GDM1 (cell line): ENCODE measurements at places on chromosomes 7 and 10.

GRCh38 chr7:140042386-140042670 is 20.4 kb downstream of the PARP12 start:
- DNase-seq = no peak

DNA sequence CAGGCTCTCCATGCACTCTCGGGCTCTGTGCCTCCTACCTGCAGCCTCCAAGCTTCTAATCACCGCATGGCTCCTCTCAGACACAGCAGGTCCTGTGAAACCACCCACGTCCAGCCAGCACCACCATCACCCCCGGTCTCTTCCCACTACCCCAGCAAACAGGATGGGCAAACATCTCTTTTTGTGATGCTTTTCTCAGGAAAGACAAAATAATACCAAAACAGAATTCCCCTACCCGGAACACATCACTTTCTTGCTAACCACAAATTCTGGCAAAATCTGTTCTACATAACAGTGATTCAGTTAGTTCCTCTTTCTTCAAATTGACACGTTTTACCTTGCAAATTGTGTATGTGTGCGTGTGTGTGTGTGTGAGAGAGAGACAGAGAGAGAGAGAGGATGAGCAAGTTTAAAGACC is 6.5 kb downstream of the SNX8 start:
- no peak for DNase-seq

- no peak for DNase-seq
Measured at GRCh38 chr7:27345997-27346396, 103.4 kb downstream of the EVX1 start.

- no peak for DNase-seq
Measured at GRCh38 chr10:19347621-19348020, 299.0 kb downstream of the MALRD1 start.

DNA sequence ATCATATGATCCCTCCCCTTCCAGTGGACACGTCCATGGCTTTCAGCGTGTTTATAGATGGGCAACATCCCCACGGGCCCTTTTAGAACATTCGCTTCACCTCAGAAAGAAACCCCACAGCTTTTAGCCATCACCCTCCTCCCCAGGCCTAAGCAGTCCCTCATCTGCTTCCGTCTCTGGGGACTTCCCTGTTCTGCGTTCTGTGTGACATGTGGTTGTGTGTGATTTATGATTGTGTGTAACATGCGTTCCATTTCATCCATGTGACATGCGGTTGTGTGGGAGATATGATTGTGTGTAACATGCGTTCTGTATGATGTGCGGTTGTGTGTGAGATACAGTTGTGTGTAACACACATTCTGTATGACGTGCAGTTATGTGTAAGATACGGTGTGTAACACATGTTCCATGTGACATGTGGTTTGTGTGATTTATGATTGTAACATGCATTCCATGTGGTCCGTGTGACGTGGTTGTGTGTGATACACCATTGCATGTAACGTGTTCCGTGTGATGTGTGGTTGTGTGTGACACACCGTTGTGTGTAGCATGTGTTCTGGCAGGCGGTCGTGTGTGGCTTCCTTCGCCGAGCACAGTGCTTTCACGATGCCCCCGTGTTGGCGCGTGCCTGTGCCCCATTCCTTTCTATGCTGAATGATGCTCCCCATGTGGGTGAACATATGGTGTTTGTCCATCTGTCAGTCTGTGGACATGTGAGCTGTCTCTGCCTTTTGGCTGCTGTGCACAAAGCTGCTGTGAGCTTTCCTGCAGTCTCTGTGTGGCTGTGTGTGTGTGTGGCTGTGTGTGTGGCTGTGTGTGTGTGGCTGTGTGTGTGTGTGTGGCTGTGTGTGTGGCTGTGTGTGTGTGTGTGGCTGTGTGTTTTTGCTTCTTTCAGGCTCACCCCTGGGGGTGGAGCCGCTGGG is 26.2 kb downstream of the PWWP2B start:
- peak; percentile 82 for DNase-seq

DNA sequence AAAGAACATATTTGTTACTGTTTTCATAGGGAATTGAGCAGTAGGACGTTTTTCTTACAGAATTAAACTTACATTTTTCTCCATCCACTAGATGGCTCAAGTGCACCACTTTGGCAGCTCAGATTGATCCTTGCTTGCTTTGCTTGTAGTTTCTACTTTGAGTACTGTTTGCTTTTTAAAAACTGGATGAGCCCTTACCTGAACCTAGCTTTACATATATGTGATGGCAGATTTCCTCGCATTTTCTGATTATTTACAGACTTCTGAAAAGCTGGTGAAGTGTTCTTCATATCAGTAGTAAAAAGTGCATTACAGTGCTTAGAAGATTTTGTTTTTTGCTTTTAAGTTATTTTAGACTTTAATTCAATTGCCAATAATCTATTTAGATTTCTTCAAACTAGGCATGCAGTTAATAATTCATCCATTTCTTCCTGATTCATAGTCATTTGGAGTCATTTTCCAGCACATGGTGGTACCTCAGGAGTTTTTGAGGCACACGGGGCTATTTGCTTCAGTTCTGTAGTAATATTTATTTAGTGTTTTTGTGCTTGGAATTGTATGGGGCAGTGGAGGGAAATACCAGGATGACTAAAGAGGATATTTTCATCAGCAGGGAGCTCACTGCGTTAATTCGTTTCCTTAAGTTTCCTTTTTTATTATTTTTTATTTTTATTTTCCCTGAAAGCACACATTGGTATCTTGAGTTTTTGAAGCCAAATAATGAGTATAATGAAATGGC is 57.3 kb downstream of the MAPK8 start:
- peak; percentile 49 for DNase-seq

GRCh38 chr7:143247372-143247771 is 15.9 kb upstream of the GSTK1 start:
- no peak for DNase-seq

DNA sequence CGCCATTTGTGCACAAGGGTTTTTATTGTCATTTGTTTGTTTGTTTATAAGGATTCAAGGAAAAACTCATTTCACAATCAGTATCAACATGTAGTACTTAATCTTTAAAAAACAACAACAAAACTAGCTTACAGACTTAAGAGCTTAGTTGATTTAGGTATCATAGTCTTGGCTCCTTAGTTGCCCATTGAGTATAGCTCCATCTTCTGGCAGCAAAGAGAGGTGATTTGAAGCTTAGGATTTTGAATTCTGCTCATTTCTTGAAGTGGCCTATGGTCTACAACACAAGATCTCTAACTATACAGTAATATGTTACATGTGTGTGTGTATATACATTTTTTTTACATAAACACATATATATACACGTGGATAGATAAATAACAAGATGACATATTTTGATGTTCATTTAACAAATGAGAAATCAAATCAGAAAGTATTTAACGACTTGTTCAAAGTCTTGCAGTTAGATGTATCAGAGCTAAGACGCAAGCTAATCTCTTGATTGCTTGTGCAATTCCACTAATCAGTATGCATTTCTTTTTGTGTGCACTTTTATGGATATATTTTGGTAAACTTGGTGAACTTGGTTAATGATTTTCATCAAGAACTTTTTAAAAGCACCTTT is 307.3 kb downstream of the CAMK1D start:
- DNase-seq = peak; percentile 50

- no peak for DNase-seq
Measured at GRCh38 chr10:88028072-88028471, 164.6 kb downstream of the PTEN start.

DNA sequence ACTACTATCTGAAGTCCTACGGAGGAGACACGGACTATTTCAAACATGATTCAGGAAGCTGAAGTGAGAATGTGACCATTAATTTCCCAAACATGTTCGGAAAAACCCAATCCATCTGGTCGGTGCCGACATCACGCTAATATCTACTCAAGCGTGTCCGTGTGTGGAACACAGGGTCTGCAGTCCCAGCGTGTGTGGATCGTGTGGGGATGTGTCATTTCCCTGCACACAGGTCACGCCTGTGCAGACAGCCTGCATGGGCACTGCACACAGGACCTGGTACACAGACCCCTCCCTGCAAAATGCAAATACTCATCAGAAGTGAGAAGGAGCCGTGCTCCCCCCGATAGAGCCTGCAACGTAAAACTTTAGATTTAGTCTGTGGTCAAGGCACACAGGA is 57.8 kb downstream of the CARD11 start:
- no peak for DNase-seq

DNA sequence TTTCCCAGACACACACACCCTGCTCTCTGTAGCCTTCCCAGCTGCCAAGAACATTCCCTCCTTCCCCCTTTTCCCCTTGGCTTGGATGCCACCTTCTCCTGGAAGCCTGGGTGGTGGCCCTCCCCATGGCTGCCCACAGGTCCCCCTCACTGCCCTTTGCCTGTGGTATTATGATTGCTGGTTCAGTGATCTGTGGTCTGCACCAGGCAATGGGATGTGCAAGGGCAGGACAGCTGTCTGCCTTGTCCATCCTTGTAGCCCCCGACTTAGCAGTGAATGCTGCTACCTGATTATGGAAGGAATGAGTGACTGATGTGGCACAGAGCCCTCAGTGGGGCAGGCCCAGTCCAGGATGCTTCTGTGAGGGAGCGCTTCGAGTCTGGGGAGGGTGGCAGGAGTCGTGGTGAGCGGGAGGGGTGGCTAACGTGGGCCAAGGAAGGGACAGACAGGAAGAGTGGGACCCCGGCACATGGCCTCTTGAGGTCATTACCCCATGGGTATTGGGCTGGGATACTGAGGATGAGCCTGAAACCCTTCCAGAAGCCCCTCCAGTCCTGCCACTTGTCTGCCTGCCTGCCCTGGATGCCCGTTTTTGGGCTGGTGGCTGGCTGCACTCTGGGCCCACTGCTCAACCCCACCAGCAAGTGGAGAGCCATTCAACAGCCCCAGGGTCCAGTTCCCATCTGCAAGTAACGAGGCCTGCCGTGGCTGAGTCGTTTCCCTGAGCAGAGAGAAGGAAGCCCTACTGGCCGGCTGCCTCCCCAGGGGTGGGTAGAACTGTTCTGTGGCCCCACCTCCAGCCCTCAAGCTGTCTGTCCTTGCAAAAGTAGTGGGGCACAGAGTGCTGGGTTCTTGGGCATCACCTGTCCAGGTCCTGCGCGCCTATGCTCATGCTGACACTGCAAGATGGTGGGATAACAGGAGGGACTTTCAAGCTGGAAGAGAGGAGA is 8.8 kb downstream of the CHST3 start:
- DNase-seq = no peak

GRCh38 chr10:84818961-84819360 is 490.6 kb downstream of the CCSER2 start:
- no peak for DNase-seq

DNA sequence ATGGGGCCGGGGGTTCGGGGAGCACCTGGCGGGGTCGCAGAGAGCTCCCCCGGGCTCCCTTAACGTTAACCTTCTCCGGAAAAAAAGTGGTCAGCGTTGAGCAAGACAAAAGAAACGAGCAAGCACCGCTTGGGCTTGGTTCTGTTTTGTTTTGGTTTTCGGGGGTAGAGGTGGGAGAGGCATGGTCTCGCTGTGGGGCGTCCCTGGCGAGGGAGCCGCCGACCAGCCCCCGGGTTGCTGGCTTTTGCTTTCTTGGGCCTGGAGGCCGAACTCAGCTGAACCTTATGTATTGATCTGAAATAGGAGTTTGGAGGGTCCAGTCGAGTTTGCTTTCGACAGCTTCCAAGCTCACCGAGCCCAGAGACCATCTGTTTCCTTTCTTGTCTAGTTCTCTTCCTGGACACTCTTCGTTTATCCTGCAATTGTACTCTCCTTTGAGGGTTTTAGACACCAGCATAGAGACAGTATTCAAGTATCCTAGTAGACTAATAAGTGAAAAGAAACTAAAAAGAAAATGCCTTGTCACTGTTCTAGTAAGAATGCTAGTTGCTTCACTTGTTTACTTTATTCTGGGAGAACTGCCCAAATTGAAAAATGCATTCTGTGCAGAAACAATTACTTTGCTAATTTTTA is 980 bp downstream of the FHIP2A start:
- DNase-seq = peak; percentile 46

- no peak for DNase-seq
Measured at GRCh38 chr10:62046522-62047227, 145.2 kb downstream of the ARID5B start.
